Osteoblast (primary cell): ENCODE measurements at places on chromosomes 3 and 15.

GRCh38 chr15:45660231-45660979 lies 25.6 kb downstream of the SQOR start:
- DNase-seq, result peak; percentile 85

GRCh38 chr3:35785234-35785888 lies 146.0 kb downstream of the ARPP21 start:
- DNase-seq, result no peak

DNA sequence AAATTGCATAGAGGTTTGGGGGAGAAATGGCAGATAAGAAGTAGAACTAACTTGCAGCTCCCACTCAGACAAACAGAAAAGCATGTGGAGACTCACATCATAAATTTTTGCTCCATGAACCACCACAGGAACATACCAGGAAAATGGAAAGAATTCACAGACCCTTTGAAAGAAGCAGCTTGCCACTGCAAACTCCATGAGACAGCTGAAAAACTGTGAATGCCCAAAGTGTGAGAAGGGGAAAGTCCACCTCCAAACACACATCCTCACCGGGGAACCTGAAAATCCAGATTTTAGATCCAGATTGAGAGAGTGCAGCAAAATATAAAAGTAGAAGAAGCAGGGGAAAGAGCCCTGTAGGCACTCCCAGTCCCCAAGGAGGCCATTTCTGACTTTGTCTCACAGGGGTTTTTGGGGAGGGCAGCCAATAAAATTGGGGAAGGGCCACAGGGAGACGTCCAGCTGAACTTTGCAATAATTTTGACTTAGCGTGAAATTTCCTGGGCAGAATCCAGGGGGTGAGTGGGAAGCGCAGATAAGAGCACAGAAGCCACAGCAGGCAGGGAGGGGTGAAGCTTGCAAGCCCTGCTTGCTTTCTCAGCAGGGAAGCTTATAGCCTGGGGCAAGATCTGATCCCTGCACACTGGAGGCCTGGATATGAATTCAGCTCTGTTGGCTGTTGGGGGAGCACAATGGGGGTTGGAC lies 183.4 kb upstream of the UBE2E2 start:
- no peak for DNase-seq

DNA sequence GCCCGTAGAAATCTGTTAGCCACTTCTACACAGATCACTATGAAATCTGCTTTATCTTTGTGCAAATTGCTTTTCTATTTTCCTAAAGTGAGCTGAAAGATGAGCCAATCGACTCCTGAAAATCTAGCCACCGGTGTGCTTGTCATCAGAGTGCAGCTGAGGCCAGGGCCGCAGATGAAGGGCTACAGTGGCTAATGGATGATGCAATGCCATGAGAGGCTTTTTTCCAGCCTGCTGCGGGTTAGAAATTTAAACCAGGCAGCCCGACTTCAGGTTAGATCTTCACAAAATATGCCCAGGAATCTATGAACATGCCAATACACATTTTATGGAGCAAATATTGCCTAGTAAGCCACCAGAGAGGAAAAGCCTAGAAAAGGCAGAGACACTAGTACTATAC lies 948.2 kb upstream of the CFAP20DC start:
- no peak for DNase-seq

GRCh38 chr15:46654993-46655392 lies 1020.2 kb downstream of the SQOR start:
- no peak for DNase-seq

DNA sequence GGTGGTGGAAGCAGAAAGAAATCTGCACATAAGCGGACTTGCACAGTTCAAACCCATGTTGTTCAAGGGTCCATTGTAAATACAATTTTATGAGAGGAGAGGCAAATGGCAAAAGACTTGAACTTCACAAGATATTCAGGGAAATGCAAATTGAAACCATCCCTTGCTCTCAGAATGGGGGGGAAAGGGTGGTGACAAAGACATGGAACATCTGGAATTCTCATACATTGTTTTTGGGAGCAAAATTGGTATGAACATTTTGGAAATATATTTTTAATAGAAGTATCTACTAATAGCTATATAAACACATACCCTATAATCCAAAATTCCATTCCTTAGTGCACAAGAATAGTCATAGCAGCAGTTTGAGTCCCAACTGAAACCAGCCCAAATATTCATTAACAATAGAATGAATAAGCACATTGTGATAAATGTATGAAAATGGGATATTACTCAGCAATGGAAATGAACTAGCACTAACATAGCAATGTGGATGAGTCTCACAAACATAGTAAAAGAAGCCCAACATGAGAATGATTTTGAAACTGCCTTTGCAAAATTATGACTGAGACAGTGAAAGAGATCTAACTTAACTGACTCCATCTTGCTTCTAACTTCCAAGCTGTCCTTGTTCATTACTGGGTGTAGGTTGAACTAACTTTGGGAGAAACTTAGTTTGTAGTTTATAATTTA lies 77.2 kb downstream of the CD200R1L start:
- DNase-seq, result peak; percentile 89

GRCh38 chr3:74332165-74332564 lies 282.3 kb downstream of the CNTN3 start:
- DNase-seq, result no peak

- no peak for DNase-seq
Observed at GRCh38 chr3:117192888-117193287, 483.3 kb downstream of the TUSC7 start.

- DNase-seq, result no peak
Observed at GRCh38 chr3:106729481-106729880, 647.8 kb upstream of the CCDC54 start.

- DNase-seq, result peak; percentile 71
Observed at GRCh38 chr3:55909373-55909772, 422.3 kb upstream of the WNT5A start.
